ENCODE measurements at places on chromosomes 5 and 9. TPM values are rescaled to one million over a fixed set of nuclear protein-coding genes. Genes with fewer than 3 reads are reported as not detected.
A peak's percentile ranks its signal among the peaks of the same experiment; 100 is the strongest.

Gene PHYHD1
- total RNA-seq, result 20.0 TPM

Gene MAST4
- 8.0 TPM for total RNA-seq

Gene GABRB2
- 0.79 TPM for total RNA-seq

Gene BNC2
- total RNA-seq, result 28.1 TPM

Gene PCDHGB3
- 3.3 TPM for total RNA-seq

Gene ATP6V0E1
- 77.1 TPM for total RNA-seq

DNA sequence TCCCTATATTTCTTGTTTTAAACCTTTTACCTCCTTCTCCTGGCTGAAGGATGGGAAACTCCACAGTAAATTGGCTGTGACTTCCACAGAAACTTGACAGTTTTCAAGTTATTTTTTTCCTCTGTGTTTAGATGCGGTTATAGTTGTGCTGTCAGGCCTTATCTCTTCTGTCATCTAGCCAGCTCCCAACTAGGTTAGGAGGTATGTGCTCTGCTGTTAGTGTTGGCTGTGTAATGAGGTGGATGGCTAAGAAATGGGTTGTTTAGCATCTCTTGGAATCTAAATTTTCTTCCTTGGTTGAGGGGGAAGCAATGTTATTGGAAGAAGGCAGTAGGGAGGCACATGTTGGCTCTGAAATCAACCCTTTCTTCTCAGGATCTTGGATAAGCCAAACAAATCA is 149.9 kb upstream of the RUSC2 start:
- DNase-seq, result no peak

DNA sequence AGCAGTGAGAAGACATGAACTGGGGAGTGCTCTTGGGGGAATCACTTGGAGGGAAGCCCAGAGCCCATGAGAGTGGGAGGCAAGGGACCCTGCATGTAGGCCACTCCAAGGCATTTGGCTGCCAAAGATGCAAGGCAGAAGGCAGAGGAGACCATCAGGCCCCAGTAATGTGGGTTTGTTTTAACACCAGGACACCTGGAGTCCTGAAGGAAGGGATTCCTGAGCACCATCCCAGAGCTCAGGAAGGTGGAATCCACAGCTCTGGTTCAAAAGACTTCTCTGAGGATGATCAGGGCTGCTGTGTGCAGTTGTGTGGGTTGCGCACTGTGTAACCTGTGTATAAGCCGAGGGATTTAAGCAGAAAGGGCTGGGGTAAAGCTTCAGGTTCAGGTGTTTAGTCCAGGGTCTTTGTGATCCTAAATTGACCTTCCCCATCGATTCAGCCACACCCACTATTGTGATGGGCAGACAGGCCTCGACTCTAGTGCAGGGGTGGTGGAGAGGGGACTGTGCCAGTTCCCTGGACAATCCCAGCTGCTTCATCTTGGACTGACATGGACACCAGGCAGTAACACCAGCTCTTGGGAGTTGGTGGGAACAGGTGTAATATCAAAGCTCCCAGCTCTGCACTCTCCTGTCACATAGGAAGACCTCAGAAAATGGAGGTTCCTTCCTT is 11.0 kb downstream of the B4GALT7 start:
- no peak for DNase-seq

DNA sequence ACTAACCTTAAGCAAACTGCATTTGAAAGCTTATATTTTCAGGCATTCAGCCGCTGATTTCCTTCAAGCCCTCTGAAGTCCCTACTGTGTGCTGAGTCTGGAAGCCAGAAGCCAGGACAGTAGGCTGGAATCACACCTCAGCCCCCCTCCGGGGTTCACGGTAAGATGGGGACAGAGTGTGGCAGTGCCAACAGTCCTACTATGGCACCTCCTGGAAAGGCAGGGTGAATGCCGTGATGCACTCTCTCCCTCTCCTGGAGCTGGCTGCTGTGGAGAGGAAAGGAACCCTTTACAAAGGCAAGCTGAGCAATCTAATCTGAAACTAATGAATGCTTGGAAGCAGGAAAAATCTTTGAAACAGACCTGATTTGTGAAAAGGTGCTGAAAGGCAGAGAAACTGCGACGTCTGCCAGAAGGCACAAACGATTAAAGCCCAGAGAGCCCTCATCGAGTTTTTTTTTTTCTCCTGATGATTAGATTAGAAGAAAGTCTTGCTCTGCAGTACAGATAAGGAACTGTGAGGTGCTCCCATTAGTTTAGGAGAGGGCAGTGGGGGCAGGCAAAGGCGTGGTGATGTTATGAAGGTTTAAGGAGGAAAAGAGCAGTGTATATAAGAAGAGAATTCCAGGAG is 21.0 kb downstream of the ANKH start:
- DNase-seq, result no peak

DNA sequence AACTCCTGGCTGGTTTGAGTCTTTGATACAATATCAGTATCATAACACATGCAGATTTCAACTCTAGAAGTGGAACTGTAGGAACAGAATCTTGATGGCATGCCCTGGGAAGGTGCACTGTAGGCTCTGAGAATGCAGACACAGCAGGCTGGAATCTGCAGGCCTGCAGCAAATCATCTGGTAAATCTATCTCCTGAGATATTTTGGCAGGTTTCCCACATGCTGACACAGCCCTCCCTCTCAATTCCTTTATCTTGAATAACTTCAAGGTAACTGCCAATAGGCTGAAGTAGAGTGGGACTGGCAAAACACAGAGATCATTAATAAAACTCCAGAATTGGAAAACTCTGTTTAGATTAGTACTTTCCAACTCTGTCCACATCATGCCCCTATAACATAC is 177.8 kb upstream of the PCSK5 start:
- DNase-seq, result no peak

- DNase-seq, result no peak
Observed at GRCh38 chr9:107174441-107174840, 108.6 kb upstream of the RAD23B start.

- no peak for DNase-seq
Observed at GRCh38 chr9:75454043-75454442, 365.7 kb downstream of the OSTF1 start.

DNA sequence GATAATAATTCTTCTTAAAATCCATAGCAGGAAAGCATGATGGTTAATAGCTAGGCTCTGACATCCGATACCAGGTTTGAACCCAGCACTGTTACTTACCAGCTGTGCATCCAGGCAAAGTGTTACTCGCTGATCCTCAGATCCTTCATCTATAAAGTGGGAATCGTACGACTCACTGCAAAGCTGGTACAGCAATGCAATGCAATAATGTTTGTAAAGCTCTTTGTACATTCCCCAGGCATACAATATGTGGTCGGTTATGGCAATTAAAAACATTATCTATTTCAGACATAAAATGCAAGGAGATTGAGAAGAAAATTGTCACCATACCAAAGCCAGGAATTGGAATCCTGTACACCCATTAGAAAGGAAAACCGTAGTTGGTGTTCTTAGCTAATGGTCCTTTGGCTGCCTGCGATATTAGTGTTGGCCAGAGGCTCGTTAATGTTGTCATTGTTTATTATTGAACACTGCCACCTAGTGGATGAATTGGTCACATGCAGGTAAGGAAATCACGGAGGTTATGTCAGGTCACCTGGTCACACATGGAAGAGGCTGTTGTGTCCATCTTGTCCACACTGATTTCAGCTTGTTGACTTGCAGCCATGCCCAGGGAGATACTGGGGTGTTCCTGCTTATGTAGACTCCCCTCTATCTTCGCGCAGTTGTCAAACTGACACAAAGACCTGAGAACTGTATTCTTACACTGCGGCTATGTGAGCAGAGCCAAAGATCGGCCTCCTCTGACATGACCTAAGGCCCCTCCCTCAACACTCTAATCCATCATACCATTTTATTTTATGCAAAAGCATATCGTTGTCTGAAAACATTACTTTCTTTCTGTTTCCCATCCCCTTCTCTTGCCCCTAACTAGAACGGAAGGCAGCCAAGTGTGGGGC is 87.5 kb upstream of the PPP2R2B start:
- DNase-seq, result peak; percentile 54

GRCh38 chr9:118000581-118000980 is 296.4 kb downstream of the TLR4 start:
- no peak for DNase-seq

GRCh38 chr5:9524941-9525340 is 20.9 kb downstream of the SEMA5A start:
- no peak for DNase-seq

DNA sequence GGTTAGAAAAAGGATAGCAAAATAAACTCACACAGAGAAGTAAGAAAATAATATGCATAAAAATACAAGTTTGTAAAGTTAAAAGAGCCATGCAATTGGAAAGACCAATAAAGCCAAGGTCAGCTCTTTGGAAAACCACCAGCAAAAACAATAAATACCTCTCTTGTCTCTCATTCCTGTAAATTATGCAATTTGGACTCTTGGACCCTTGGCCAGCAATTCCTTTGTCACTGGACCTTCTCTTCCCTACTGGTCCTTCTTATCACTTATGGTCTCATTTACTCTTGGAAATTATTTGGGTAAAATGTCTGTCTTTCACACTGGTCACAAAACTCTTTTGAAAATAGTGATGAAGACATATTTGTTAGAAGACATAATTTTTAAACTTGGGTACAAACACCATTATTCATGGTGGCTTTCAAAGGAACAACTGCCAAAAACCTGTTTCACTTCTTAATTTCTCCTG is 379.5 kb downstream of the TMEM232 start:
- no peak for DNase-seq

DNA sequence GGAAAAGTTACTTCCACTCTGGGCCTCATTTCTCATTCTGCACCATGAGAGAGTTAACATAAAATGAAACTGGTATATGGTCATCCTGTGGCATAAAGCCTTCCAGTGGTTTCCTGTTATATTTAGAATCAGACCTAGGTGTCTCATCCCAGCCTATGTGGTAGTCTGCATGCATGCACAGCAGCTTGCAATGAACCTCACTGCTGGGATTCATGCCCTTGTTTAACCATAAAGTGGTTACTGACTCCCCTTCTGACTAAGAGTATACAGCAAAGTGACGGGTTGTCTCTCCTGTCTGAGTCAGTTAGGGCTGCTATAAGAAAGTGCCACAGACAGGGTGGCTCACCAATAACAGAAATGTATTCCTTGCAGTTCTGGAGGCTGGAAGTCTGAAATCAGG is 14.7 kb upstream of the TDRD7 start:
- DNase-seq, result no peak

- no peak for DNase-seq
Observed at GRCh38 chr5:67093279-67093678, 103.3 kb downstream of the CD180 start.

- DNase-seq, result peak; percentile 75
Observed at GRCh38 chr5:141560725-141561483, 57.9 kb downstream of the DIAPH1 start.

- DNase-seq, result no peak
Observed at GRCh38 chr9:77789891-77790290, 141.8 kb upstream of the GNA14 start.

- DNase-seq, result no peak
Observed at GRCh38 chr9:79512251-79512650, 59.5 kb upstream of the TLE4 start.

DNA sequence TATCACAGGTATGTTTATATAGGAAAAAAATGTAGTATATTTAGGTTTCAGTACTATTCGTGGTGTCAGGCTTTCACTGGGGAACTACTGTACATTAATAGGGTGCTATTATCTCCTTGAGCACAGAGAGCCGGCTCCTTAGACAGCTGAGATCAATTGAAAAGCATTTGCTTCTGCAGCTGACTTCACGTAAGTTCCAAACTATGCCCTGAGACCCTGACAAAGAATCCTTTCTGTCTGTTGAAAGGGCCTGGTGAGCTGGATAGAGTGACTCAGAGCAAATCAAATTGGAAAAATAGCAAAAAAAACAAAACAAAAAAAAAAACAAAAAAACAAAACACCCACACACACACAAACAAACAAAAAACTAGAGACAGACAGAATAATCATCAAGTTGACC is 652.0 kb downstream of the MTRR start:
- DNase-seq, result no peak

DNA sequence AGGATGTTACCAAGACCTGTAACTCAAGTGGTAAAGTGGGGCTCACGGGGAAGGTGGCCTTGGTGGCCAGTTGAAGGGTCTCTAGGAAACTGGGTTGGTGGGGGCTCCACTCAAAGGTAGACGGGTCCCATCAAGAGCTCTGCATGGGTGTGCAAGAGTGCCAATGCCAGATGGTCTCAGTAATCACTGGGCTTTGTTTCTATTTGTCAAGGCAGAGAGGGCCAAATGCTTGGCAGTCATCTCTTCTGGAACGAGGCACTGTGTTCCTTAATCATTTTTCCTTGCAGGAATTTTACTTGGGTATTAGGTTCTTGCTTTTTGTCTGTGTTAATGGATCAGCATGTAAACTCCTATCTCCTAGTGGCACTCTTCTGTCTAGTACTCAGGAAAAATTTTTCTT is 220.8 kb downstream of the DIRAS2 start:
- no peak for DNase-seq

DNA sequence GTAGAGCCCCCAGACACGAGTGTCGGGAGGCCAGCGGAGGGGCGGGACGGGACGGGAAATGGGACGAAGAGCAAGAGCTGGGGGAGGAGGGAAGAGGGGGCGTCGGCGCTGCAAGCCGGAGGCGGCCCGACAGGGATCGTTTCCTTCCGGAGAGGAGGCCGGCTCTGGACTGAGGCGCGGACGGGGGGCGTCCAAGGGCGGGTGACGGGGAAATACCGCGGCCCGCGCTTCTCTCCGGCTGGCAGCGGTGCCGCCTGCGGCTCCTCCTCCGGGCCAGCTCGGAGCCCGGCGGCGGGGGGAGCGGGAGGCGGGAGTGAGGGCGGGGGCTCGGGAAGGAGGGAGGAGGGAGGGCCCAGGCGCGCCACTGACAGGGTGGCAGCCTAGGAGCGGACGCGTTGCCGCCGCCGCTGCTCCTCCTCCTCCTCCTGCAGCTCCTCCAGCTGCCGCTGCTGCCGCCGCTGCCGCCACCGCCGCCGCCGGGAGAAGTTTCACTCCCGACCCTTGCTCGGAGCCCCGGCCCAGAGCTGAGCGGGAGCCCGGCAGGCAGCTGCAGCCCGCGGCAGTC is at the start of gene CHSY3:
Gene CHSY3, plus strand, starts transcription at position 364 of the 565 bp plus-strand sequence.
- peak; percentile 78 for DNase-seq

Measured in WTC11 (cell line).